ENCODE measurements at places on chromosomes 11 and 22. TPM values are rescaled to one million over a fixed set of nuclear protein-coding genes. Genes with fewer than 3 reads are reported as not detected.

DNA sequence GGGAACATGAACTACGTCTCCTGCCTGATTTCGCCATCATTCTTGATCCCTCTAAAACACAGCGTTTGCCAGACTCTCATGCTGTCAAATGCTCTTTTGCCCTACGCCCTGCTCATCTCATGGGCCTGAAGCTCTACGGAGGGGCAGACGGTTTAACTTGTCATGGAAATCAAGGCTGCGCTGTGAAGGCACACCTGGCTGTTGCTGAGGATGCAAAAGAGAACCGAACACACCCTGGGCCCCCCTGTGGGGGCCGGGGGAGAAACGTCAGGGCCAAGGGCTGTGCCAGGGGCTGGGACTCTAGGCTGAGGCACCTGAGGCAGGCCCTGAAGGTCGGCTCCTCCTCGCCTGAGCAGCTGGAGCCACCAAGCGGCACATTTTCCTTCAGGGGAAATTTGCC, 957.2 kb downstream of the BRD1 start:
- DNase-seq = no peak

DNA sequence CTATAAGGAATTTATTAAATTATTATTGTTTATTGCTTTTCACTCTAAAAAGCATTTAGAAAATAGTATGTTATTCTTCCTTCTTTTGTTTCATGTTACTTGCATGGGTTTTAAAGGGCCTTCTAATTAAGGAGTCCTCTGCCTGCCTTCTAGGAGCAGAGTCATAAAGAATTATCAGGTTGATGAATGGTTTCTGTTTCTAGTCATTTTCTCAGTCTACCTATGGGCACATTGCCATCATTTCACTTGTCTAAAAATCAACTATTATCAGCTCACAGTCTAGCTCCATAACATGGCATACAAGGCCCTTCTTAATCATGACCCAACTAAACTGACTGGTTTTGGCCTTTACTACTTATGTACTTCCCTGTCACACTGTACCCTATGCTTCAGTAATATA, 16.2 kb downstream of the DYNC2H1 start:
- DNase-seq = no peak

DNA sequence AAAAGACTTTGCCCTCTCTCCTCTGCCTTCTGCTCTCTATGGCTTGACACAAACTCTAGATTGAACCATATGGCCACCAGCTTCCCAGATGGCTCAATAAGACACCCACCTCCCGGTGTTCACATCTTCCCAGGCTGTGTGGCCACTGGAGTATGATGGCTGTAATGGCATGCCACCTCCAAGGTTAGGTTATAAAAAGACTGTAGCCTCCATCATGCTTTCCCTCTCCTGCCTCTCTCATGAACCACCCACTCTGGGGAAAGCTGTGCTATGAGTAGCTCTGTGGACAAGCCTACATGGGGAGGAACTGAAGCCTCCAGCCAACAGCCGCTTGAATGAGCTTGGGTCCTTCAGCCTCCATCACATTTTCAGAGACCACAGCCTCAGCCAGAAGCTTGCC, 479.2 kb downstream of the MIAT start:
- DNase-seq = no peak

GRCh38 chr11:108662700-108663099, 2.2 kb upstream of the DDX10 start:
- no peak for DNase-seq

DNA sequence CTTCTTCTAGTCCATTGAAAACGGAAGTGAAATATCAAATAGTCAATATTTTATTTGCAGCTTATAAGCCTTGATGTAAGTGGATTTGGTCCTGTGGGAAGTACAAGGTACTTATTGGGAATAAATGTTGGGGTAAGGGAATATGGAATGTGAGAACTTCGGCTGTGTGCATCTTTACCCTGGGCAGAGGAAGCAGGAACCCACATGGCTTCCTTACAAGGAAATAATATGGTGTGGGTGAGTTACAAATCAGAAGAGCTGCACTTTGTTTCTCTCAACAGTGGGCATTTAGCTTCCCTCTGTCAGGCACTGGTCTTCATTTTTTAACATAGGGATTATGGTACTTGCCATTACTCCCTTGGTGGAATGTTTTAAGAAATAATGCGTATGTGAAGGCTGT, 77.9 kb downstream of the SCN3B start:
- no peak for DNase-seq

GRCh38 chr22:19710020-19710768, 4.1 kb upstream of the SEPTIN5 start:
- DNase-seq = no peak

DNA sequence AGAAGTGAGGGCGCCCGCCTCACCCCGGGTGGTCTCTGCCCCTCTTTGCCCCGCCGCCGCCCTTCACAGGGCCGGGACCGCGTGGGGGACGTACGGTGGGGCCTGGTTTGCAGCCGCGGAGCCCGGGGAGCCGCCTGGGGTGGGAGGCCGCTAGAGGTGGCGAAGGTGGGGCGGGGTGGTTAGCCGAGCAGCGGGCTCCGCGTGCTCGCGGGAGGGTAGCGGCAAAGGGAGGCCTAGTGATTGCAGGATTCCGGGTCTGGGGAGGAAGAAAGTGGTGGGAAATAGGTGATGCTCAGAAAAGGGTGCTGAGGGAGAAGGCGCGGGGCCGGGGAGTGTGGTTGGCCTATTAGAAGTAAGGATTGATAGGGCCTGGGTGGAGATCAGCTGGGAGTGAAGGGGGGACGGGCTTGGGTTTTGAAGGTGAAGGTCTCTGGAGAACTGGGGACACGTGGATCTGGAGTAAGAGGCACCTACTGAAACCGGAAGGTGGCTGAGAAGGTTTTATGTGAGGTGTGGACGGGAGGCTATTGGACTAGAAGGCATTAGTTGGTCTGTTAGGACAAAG, 571 bp downstream of the FAR1 start:
- DNase-seq = no peak

The TENM4 gene
- 18.9 TPM for total RNA-seq

The ARHGAP8 gene
- total RNA-seq = 2.2 TPM

The CLCF1 gene
- 10.5 TPM for total RNA-seq

The CHADL gene
- 1.2 TPM for total RNA-seq

The OR4C3 gene
- not detected for total RNA-seq

The TXN2 gene
- total RNA-seq = 82.0 TPM
